ENCODE measurements at places on chromosomes 3 and 15.

GRCh38 chr3:169886671-169887070, 16.9 kb upstream of the LRRC31 start:
- peak; percentile 30 for DNase-seq

DNA sequence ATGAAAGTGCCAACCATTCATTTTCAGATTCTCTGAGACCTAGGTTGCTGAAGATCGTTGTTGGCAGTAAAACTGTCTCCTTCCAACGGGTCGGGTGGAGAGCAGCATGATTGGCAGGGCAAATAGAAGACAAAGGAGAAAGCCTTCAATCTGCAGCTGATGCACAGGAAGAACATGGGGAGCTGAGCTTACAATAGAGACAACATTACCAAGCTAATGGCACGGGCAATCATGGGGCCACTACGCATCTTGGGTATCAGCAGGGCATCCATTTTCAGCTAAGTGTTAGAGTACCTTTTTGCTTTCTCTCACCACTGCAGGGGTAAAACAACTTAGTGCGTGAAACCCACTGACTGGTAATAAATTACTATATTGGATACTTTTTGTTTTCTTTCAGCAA, 114.8 kb downstream of the WDR72 start:
- no peak for DNase-seq

GRCh38 chr3:104436506-104436905, 930.2 kb upstream of the ALCAM start:
- no peak for DNase-seq

DNA sequence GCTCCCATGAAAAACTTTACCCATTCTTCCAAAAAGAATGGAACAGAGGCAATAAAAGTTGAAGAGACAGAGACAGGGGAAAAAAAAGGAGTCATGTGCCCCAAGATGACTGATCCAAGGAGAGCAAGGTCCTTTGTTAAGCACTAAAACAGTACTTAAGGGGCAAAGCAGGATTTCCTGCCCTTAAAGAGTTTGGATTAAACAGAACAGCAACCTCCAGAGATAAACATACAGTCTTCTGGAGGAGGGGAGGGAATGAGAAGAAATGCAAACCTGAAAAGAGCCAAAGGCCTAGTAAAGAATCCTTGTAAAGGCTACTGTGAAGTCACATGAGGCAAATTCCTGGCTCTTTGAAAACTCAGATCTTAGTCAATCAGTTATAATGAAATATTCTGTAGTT, 38.2 kb downstream of the SHQ1 start:
- DNase-seq, result no peak

DNA sequence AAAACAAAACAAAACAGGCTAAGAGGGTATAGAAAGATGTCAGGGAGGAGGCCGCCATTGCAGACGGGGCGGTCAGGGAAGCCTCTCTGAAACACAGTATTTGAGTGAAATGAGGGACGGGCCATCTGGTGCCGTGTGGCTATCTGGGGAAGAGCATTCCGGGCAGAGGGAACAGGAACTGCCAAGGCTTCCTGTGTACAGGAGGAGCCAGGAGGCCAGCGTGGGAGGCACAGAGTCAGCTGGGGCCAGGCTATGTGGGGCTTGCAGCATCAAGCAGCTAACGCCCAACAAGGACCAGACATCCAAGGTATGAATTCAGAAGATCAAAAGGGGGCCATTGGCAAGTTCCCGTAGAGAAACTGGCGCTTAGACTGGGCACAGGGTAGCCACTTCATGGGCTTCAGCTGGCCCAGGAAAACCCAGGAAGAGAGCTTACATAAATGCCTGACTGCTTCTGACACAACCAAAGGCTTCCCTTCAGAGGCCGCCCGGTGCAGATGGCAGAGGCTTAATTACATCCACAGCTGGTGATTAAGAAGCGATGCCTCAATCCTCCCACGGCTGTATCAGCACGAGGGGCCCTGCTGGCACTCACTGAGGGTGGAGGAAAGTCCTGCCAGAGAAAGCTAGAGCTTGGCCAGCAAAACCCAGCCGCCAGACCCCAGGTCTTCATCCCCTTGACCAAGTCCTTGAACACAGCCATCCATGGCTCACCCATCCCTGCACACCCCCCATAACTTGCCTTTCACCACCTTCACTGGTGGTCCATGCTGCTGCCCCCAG, 144.9 kb downstream of the MEGF11 start:
- no peak for DNase-seq

- no peak for DNase-seq
Measured at GRCh38 chr3:38556640-38557358, 60.7 kb downstream of the EXOG start.

DNA sequence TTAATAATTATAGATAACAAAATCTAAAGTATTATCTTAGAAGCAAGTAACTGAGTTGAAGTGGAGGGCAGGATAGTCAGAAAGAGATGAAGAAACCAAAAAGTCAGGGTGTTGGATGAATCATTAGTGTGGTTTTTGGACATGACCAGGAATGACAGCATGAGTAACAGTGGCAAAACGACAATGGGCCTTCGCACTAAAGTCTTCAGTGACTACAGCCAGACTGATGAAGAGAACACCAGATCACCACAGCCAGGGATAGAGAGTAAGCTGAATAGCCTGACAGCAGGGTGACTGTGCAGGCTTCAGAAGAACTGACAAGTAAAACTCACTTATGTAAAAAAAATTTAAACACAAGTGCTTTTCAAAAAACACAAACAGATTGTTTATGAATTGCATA, 96.0 kb upstream of the MELTF start:
- DNase-seq, result no peak

- no peak for DNase-seq
Measured at GRCh38 chr3:5197470-5198312, 10.2 kb downstream of the EDEM1 start.

DNA sequence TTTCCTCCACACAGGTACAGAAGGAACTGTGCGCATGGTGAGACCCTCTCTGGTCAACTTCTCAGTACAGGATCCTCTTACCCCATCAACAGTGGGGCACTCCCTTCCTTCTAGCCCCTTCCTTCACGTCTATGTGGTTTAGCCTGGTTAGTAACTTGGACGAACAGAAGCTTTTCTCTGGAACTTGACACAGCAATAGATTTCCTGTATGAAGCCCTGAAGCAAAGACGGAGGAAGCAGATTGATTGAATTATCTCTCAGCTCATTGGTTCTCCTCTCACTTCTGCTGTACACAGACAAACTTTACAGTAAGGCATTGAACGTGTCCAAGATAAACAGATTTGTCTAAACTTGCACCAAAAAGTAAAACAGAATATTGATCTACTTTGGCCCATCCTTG, at the start of gene CD200R1:
Gene CD200R1, minus strand, starts transcription at position 210 of the 400 bp plus-strand sequence. CDS start 246 bp downstream, outside the sequence.
- no peak for DNase-seq
